ENCODE measurements at places on chromosomes 5 and 9. TPM values are rescaled to one million over a fixed set of nuclear protein-coding genes. Genes with fewer than 3 reads are reported as not detected.

DNA sequence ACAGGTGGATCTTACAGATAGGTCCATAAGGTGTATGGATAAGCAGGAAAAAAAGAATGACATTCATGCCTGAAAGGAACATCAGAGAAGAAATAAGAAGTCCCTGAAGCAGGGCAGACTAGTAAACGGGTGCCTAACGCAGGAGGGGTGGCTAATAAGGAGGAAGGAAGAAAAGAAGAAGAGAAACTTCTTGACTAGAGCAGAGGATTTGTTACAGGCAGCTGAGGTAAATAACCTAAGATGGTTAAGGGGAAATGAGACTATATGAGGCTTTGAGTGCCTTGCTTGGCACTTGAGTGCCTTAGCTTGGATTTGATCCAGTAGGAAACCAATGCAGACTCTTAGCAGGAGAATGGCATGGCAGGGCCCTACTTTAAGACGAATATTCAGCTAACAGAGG is 313.5 kb upstream of the PDE4D start:
- no peak for DNase-seq

DNA sequence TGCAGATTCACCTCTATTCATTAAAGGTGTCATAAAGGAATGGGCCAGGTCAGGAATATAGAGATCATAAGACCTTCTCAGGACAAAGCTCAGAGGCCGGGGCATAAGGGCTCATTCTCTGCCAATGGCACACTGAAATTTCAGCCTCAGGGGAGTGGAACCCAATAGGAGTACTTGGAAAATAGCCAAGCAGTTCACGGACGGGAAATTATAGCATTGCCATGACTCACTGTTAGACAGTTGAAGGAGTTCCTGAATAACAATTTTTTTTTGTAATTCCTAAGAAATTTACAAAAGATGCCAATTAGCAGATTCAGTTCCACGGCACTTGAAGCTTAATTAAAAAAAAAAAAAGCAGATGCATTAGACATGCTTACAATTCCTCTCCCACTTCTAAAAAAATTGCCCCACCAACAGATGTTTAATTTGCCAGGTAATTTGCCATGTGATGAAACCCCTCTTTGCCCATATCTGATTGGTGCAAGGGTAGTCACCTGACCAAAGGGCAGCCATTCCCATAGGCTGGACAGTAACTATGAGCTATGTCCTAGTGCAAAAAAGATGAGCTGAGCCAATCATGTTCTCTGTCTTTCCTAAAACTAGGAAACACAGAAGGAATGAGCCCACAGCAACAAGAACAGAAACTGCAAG is 58.6 kb downstream of the PTCD2 start:
- DNase-seq: no peak

GRCh38 chr9:80649001-80649420 is 1040.3 kb downstream of the TLE1 start:
- DNase-seq: no peak

- DNase-seq: peak; percentile 38
Observed at GRCh38 chr9:6055216-6055615, 39.8 kb upstream of the RANBP6 start.

The HAVCR1 gene
- total RNA-seq: not detected

The TEX48 gene
- not detected for total RNA-seq

GRCh38 chr9:96117398-96118080 is 184.4 kb downstream of the HSD17B3 start:
- no peak for DNase-seq

The LMX1B gene
- total RNA-seq: 0.85 TPM

DNA sequence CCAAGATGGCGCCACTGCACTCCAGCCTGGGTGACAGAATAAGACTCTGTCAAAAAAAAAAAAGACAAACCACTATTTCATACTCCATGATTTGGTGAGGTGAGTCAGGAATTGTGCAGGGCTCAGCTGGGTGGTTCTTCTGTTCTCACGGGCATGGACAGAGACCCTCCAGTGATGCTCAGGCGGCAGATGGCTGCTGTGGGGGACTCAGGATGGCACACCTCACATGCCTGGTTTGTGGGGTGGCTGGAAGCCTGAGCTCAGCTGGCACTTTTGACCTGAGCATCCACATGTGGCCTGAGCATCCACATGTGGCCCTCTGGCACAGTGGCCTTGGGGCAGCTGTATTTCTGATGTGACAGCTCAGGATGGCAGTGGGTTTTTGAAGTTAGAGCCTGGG is 217.2 kb downstream of the IRX2 start:
- no peak for DNase-seq

GRCh38 chr5:111738118-111738517 is 18.9 kb downstream of the NREP start:
- DNase-seq: no peak
